GM23248 (cell line): ENCODE measurements at places on chromosomes 5 and 9. TPM values are rescaled to one million over a fixed set of nuclear protein-coding genes. Genes with fewer than 3 reads are reported as not detected.
A peak's percentile ranks its signal among the peaks of the same experiment; 100 is the strongest.

GRCh38 chr9:98118640-98119601, at the start of gene TRIM14:
TSS of gene TRIM14 (minus strand) at chr9:98119222. CDS start at chr9:98119188, 34 bp downstream.
- H3K27ac ChIP-seq, result no peak within 1 kb of the TSS
- peak within 1 kb of the TSS; percentile 73 for H3K4me3 ChIP-seq
- H3K36me3 ChIP-seq, result no peaks in the 10 kb centered on the region
- H3K4me1 ChIP-seq, result no peaks in the 10 kb centered on the region

DNA sequence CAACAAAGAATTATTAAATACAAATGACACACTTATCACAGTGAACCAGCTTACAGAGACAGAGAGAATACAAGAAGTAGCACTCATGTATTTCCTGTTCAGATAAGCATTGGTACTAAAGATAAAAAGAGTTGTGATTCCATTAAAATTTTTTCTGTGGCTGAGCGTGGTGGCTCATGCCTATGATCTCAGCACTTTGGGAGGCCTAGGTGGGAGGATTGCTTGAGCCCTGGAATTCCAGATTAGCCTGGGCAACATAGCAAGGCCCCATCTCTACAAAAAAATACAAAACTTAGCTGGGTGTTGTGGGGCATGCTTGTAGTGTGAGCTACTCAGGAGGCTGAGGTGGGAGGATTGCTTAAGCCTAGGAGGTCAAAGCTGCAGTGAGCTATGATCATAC, 32.9 kb downstream of the FCHO2 start:
- H3K4me3 ChIP-seq, result no peak overlapping the region
- H3K4me1 ChIP-seq, result no peaks in the 10 kb centered on the region
- peaks cover 10% of the 10 kb centered on the region for H3K36me3 ChIP-seq
- no peak for DNase-seq
- H3K27ac ChIP-seq, result no peak overlapping the region
- no peaks in the 10 kb centered on the region for H3K27me3 ChIP-seq

- no peaks in the 10 kb centered on the region for H3K4me1 ChIP-seq
- no peak overlapping the region for H3K27ac ChIP-seq
- no peak for DNase-seq
- no peak overlapping the region for H3K4me3 ChIP-seq
These were observed 130.6 kb upstream of the PDE4D start for GRCh38 chr5:60024104-60024503.

The FOXD1 gene
- total RNA-seq, result 50.0 and 53.9 TPM in 2 replicates
